ENCODE measurements at places on chromosomes 7 and 10.

DNA sequence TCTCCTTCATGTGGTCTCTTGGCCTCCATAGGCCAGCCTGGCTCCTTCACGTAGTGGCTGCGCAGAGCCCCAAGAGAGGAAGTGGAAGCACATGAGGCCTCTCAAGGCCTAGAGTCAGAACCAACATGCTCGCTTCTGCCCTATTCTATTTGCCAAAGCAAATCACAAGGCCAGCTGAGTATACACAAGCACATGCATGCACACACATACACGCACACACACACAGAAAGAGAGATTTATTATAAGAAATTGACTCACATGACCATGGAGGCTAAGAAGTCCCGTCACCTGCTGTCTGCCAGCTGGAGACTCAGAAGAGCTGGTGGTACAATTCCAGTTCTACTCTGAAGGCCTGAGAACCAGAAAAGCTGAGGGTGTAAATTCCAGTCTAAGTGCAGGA lies 64.3 kb upstream of the NRP1 start:
- DNase-seq, result no peak

DNA sequence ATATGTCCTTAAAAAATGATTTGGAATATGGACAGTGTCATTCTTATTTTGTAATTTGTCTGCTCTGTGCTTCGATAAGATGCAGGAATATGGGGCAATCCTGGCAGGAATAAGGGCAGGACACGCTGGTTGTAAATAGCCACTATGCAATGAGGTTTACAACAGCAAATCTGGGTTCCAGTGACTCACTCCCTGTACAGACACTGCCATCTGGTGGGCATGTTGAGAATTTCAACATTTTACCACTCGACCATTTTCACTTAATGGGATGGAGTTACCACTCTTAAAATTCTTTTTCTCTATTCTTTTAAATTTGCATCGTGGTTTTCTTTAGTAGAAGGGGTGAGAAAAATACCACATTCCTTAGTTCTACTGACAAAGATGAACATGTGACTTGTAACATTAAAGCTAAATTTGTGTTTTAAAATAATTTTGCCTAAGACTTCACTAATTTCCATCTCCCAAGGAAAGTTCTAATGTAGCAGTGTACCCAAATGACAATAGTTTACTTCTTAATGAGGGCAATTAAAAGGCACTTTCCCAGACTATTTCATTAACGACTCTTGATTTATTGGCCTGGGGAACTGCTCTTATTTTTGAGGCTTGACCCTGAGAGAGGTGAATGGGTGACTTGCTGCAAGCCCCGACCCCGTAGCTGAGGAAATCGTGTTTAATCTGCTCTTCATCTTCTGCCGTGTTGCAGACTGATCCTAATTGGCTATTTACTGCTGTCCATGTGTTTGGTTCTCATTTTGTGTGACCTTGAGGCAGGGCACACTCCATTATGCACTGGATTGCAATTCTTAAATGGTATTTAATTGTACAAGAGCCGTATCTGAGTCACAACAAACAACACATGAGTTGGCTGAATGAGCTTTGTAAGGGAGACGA lies 173.6 kb upstream of the IMMP2L start:
- DNase-seq, result peak; percentile 42

DNA sequence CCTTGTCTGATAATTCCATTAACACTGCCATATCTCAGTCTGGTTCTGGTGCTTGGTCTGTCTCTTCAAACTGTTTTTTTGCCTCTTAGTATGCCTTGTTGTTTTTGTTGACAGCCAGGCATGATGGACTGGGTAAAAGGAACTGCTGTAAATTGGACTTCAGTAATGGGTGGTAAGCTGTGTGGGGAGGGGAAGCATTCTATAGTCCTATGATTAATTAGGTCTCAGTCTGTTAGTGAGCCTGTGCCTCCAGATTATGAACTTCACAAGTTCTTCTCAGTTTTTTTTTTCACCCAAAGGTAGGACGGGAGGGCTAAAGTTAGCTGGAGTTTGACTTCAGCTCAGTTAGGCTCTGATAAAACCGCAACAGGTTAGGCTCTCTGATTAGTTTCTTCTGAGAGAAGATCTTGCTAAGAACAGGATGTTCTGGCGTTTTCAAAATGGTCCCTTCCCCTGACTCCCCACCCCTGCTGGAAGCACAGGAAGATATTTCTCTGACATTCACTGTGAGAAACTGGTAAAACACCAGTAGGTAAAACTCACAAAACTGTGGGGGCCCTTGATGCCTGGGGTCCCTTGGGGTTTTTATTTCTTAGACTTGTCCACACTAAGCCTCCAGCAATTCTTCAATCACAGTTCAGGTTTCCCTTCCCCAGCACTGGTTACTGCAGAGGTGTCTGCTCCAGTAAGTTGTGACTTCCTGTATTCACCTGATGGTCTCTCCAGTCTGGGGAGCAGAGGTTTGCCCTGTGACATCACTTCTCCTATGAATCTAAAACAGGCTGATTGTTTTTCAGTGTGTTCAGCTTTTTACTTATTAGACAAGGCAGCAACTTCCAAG lies 43.3 kb upstream of the CCDC71L start:
- DNase-seq, result no peak

DNA sequence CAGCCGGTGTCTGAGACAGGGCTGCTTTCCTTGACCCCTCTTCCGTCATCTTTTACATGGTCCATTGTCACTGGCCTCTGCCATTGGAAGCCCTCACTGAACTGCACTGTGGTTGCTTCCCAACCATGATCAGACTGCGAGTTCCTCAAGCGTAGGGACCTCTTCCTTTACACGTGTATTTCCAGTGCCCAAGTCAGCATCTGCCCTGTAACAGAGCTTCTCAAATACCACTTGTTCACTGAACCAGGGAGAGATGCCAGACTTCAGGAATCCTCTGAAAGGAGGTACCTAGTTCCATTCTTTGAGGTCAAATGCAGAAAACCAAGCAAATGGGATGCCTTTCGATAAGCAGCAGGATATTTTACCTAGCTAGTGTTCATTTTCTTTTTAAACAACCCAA lies 145.1 kb downstream of the NRP1 start:
- DNase-seq, result no peak

DNA sequence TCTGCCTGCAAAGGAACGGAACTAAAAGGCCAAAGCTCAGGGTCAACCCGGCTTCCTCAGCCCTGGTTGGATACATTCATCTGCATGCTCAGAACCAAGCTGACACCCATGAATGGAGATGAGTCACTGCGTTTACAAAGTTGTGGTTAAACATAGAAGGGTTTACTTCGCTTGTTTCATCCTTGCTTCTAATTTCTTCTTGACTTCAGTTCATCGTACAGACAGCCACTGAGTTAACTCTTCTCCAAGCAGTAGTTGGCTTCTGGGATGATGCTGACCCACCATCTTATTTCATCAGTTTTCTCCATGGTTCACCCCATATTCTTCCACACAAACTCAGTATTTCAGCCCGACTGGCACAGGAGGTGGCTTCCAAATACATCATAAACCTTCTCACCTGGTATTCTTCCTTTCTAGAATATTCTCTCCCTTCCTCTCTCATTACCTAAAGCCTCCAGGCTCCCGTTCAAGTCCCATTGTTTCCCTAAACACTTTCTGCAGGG lies 166.3 kb upstream of the RNF32 start:
- no peak for DNase-seq

- DNase-seq, result no peak
These were observed 25.2 kb downstream of the RAPGEF5 start for GRCh38 chr7:22331704-22332103.
